CD4-positive, CD25-positive, alpha-beta regulatory T cell (primary cell): ENCODE measurements at places on chromosomes 7 and 10. TPM values are rescaled to one million over a fixed set of nuclear protein-coding genes. Genes with fewer than 3 reads are reported as not detected.

Gene HELLS
- 9.2 TPM for polyA plus RNA-seq

DNA sequence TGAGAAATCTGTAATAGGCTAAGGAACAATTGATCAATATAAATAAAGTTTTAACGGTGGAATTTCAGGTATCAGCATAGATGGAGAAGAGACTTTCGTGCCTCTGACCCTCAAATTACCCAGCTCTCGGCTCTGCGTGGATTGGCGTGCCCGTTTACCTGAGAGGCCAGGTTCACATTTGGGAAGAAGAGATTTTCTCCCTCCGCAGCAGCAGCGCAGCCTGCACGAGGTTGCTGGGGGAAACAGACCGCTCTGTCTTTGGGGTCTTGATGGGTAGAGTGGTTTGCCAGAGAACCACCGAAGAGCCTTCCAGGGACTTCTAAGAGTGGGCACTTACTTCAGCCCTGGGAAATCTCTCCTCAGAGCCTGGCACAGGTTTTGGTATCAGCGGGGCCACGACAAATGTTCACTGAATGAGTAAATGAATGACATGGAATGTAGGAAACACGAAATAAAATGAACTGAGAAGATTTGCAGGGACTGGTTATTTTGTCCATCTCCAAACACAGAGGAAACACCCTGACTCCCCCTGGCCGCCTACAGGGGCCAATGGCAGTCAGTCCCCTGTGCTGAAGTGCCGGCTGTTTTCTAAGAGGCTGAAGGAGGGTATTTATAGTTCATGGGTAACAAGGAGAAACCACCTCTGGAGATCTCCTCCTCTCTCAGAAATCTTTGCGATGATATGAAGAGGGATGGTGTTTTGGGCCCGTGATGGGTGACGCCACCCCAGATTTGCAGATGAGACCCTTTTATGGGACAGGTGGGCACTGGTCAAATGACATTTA is 338.5 kb downstream of the ADARB2 start:
- DNase-seq = no peak

DNA sequence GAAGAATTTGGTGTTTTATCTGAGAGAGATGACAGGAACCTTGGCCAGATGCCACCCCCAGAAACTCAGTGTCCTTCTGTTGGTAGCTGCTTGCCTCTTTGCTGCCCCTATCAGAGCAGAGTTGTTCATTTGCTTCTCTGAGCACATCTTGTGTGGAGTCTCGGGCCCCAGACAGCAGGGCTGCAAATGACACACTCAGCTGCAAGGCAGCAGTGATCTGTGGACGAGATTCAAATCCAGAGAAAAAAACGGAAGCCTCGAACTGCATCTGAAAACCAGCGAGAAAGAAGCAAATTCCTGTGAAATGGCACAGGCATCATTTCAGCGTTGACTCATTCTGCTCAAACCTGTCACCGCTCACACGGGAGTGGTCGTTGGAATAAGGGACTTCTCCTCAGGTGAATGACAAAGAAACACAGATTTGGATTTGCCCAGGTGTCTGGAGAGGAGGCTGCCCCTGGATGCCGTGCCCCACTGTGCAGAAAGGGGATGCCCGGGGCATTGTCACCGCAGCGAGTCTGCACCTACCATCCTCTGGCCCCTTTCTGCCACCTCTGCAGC is 144.7 kb downstream of the PFKFB3 start:
- DNase-seq = no peak

DNA sequence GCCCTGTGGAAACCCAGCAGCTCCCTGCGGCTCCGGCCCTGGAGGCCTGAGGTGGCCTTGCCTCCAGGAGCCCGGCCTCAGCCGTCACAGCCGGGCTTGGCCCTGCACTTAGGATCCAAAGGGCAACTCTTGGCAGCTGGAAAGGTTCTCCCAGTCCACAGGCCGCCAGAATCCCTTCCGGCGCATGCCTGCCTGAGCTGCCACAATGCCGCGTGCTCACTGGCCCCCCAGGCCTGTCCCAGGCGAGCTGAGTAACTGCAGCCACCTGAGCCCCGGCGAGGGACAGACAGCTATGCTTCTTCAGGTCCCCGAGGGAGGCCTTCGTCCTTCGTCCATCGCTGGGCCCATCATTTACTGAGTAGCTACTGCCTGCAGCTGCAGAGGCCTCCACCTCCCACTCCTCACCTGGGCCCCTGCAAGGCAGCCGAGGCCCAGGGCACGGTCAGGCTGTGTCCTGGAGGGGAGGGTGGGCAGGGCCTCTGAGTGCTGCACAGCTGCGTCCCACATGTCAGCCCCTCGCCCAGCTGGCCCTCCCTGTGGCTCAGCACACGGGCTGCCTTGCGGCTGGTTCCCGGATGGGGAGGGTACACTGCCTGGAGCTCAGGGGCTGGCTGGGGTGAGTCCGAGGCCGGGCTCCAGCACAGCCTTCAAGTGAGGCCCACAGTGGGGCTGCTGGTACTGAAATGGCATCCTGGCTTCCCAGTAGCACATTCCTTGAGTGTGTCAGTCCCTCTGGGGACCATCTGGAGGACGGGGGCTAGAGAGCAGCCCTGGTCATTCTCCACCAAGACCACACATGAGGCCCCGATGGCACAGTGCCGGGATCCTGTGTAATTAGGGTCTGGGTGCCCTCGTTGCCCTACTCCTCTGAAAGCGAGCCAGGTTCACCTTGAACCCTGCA is 172.5 kb downstream of the ELFN1 start:
- no peak for DNase-seq

GRCh38 chr7:158351481-158351880 is 236.1 kb downstream of the PTPRN2 start:
- DNase-seq = no peak
